ENCODE measurements at places on chromosomes 6 and 20. TPM values are rescaled to one million over a fixed set of nuclear protein-coding genes. Genes with fewer than 3 reads are reported as not detected.

MYBL2 gene
- total RNA-seq: 34.4 TPM

DNAH8 gene
- total RNA-seq: 1.5 TPM

TREM2 gene
- total RNA-seq: not detected

FOXC1 gene
- total RNA-seq: 1.0 TPM

AGER gene
- total RNA-seq: 0.66 TPM
